ENCODE measurements at places on chromosomes 2 and 18.

- DNase-seq: no peak
Measured at GRCh38 chr18:13235981-13236380, 17.4 kb downstream of the LDLRAD4 start.

GRCh38 chr2:168543037-168543436, 87.0 kb downstream of the CERS6 start:
- no peak for DNase-seq

- no peak for DNase-seq
Measured at GRCh38 chr2:144490857-144491256, 29.1 kb downstream of the ZEB2 start.

- DNase-seq: no peak
Measured at GRCh38 chr2:75729861-75730260, 19.1 kb upstream of the GCFC2 start.

DNA sequence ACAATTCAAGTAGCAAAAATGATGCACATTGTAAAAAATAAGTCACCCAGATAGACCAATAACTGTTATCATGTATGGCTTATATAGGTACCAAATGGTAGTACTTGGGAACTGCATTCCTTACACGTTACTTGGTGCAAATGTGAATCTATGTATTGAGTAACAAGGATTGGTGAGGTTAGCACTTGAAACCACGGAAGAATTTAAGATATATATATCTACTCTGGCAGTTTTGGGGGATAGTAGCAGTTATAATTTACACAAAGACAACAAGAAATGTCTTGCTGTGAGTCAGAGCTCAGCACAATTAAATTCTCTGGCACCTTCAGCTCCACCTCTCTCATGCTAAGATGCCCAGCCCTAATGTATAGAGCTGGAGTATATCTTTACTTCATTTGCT, 359.4 kb upstream of the RAB12 start:
- DNase-seq: no peak

- no peak for DNase-seq
Measured at GRCh38 chr2:135494503-135494902, 36.5 kb downstream of the ZRANB3 start.

DNA sequence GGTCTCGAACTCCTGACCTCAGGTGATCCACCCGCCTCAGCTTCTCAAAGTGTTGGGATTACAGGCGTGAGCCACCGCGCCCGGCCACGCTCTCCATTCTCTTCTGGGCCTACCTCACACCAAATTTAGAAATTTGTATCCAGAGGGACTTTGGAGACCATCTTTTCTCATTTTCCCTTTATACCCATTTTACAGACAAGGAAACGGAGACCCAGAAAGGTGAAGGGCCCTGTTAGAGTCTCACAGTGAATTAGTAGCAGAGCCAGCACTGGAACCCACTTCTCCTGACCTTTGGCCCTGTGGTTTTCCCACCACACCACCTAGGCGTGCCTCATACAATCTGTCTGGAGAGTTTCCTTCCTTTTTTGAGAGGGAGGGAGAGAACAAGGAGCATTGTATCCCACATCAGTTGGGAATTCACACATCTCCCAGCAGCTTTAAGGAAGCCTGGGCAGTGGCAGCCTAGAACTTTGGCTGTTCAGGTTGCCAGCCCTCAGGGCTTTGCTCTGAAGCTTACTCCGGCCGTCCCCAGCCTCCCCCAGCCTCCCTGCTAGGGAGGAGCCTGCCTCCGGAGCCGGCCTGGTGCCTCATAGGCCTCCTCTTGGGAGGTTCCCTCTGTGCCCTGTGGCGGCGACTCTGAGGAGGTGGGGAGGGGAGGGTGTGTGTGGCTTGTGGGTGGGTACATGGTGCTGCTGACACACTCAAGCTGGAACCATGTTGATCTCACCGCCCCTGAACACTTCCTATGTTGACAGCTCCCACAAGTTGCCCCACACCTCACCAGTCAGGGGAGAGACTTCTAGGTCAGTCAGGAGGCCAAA, 13.8 kb downstream of the FOSL2 start:
- DNase-seq: no peak

DNA sequence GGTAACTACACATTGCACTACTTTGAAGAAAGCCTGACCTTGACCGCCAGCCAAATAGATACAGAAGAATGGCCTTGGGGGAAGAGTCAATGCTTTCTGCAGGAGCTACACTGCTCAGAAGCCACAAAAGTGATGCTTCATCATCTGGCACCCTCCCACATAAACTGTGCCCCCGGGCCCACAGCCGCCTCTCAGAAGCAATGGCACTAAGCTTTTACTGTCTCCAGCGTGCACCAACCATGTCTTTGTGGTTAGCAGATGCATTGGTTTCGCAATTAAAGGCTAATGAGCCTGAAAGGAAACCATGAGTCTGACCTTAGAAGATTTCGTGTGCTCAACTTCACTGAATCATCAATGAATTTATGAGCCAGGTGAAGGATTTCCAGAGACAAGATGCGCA, 209.4 kb upstream of the TRIB2 start:
- DNase-seq: no peak

GRCh38 chr2:152485954-152486736, 151.2 kb downstream of the FMNL2 start:
- DNase-seq: no peak

DNA sequence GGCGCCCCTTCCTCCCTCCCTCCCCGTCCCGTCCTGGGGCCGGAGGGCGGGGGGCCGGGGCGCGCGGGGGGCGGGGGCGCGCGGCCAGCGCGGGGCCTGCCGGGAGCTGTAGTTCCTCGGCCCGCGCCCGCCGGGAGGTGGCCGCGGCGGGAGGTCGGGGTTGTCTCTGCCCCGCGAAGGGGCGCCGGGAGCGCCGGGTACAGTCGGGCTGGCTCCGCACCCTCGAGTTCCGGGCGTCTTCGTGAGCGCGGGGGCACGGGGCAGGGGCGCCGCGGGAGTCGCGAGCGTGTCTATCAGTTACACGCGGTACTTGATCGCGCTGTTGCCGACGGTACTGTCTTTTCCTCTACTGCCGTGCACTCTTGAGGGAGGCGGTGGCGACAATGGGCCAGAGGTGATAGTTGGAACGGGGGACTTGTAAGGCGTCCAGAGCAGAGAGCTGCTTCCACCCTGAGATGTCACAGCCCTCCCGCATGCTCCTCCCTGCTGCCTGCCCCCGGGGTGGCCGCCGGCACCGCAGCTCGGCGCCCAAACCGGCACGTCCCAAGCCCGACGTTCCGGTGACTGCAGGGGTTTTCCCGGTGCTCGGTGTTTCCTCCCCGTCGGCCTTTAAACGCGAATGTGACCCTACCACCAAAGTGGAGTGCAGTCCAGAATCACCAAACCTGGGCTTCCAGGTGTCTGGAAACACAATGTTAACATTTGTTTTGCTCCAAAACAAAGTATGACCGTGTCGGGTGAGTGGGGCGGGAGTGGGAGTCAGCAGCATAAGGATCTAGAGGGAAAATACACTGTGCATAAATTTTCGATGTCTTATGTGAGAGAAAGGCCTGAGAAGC, at the start of gene PRKD3:
TSS of gene PRKD3 (minus strand) at position 48 of the 839 bp plus-strand sequence. CDS start 8,309 bp downstream, outside the sequence.
- peak; percentile 30 for DNase-seq

- DNase-seq: no peak
Measured at GRCh38 chr2:224038830-224039079, 331 bp downstream of the SERPINE2 start.

DNA sequence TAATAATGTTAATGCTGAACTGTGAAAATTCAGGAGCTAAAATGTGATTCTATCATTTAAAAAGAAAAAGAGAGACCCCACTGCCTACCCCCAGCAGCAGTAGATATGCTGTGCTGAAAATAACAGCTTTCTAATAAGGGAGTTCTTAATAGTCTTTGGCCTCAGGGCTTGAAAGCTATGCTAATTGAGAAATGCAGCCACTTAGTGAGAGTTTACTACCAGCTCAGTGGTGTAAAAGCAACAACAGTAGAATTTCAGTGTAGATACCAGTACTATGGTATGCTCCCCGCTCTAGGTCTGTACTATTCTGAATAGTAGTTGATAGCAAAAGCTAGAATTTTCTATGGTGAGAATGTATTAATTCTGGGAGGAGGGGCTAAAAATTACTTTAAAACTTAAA, 303.1 kb upstream of the VWC2L start:
- no peak for DNase-seq

DNA sequence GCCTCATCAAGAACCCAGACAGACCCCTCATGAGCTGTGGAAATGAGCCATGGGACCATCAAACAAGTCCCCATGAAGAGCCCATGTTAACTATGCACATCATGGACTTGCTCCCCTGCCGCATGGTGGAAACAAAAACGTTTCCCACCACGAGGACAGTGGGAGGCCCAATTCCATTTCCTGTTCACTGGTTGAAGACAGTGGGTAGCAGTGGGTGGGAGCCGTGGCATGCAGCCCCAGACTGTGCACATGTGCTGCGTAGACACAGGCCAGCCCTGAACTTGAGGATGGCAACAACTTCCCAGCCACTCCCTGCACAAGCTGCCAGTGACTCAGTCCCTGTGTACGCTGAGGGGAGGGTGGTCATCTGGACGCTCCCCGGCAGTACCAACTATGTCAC, 108.4 kb upstream of the LMAN1 start:
- DNase-seq: no peak

GRCh38 chr2:119372778-119373568, 6.2 kb downstream of the DBI start:
- DNase-seq: no peak

- no peak for DNase-seq
Measured at GRCh38 chr2:232170396-232170795, 208.2 kb upstream of the ALPP start.

DNA sequence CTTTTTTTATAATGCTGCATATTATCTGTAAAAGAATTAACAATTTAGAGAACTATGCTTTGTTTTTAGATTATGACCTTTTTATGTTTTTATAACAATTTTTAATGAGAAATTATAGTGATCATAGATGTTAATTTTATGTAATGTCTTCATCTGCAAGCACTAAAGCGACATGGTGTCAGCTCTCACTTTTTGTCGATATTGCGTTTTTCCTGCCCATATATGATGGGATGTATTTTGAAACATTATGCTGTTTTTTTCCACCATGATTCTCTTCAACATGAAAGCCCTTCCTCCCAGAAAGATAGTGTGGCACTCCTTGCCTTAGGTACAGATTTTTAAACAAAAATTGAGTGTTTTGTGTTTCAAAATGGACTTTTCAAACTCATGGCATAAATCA, 104.3 kb downstream of the KCNH7 start:
- DNase-seq: no peak

DNA sequence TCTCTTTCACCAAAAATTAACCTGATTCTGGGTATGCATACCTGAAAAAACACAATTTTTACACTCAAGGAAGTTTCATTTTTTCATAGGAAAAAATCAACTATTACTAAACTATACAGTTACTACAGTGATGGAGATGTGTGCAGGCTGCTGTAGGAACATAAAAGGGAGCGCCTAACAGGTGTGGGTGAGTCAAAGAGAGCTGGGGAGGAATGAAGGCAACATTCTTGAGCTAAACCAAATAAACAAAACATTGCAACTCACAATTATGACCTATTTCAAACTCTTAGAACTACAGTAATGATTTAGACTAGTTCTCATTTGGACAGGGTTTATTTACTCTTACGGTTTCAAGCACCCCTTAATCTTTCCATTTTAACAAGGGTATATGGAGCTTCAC, 13.4 kb upstream of the CLASP1 start:
- no peak for DNase-seq

DNA sequence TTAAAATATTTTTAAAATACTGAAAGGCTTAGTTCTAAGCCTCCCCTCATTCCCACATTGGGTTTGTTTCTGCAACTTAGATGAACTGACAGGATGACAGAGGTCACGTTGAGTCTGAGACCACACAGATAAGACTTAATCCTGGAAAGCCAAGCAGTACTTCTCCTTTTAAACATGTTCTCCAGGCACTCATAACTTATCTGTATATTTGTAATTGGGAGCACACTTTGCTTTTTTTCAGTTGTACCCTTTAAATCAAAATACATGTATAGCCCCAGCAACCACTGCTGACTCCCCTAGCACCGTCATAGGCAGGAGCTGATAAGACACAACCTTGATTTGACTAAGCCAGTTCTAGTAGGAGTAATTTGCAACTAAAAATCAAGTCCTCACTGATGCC, 394.8 kb downstream of the PID1 start:
- DNase-seq: no peak

- DNase-seq: no peak
Measured at GRCh38 chr2:51807229-51807628, 775.3 kb upstream of the NRXN1 start.

DNA sequence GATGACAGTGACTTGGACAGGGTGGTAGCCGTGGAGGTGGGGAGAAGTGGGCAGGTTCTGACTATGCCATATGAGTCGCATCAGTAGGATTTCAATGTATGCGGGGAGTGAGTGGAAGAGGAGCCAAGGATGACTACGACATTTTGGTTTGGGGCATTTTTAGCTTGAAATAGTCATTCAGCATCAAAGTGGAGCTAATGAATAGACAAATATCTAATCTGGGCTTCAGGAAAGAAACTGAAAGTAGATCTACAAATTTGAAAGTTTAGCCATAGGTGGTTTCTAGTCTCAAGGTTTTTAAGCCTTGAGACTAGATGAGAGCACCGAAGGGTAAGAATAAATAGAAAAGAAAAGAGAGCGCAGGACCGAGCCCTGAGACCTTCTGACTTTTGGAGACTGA, 58.3 kb downstream of the FEZ2 start:
- DNase-seq: no peak

- DNase-seq: no peak
Measured at GRCh38 chr2:189218236-189218635, 38.7 kb upstream of the COL5A2 start.

GRCh38 chr18:813172-814071, 1.4 kb upstream of the YES1 start:
- no peak for DNase-seq

DNA sequence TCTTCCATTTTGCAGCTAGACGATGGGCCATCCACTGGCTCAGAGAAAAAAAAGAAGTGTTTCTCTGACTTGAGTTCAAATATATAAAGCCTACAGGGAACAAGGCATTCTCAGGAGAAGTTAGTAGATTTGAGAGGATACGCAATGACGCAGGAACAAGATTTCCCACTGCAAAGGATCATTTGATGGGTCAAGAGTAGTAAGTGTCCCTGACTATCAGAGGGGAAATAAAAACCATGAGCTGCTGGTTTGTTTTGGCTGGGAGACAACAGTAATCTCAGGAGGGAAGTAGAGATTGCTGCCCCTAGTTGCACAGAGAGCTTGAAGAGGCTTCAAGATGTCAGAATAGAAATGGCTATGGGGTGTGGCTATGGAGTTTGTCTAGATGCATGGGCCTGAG, 22.3 kb upstream of the MYO1B start:
- DNase-seq: no peak

DNA sequence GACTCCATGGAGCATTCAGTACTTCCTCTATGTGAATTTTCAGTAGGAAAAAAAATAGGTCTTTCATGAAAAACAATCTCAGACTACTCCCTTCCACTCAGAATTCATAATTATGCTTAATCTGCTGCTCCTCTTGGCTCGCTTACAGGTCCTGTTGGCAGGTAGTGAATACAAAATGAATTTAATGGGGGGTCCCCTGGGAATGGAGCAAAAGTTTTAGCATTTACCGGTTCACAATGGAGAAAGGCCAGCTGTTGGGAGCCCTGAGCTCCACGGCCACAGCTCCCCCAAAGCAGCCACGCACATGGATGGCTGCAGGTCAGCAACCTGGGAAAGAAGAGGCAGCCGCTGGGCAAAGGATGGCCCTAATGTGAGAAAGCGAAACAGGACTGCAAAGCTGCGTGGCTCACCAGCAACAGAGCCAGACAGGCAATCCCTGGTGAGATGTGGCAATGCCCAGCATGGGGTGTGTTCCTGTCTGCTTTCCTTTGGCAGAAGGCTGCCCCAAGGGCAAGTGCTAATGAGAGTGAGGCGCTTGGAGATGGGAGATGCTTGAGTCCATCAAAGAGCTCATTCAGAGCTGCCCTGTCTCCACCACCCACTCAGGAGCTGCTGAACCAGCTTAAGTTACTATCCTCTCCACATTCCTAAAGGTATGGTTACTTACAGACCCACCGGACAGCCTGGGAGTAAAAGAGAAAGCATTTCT, 447.4 kb downstream of the EPHA4 start:
- DNase-seq: no peak

All from SHP77 (cell line).